ENCODE measurements at places on chromosomes 2 and 18. TPM values are rescaled to one million over a fixed set of nuclear protein-coding genes. Genes with fewer than 3 reads are reported as not detected.

The SPRED2 gene
- total RNA-seq: 6.7 TPM

The GAL3ST2 gene
- not detected for total RNA-seq

The MBP gene
- 3.6 TPM for total RNA-seq

The RNF152 gene
- total RNA-seq: 24.4 TPM

The PJVK gene
- 4.3 TPM for total RNA-seq

All from fibroblast of lung (primary cell).